ENCODE measurements at places on chromosomes 6 and 20.

GRCh38 chr6:113292646-113293422 is 564.3 kb upstream of the MARCKS start:
- DNase-seq, result no peak

GRCh38 chr6:46510651-46511050 is 19.4 kb upstream of the RCAN2 start:
- peak; percentile 60 for DNase-seq

- peak; percentile 12 for DNase-seq
These were observed 197.7 kb downstream of the FAXC start for GRCh38 chr6:99151634-99152346.

DNA sequence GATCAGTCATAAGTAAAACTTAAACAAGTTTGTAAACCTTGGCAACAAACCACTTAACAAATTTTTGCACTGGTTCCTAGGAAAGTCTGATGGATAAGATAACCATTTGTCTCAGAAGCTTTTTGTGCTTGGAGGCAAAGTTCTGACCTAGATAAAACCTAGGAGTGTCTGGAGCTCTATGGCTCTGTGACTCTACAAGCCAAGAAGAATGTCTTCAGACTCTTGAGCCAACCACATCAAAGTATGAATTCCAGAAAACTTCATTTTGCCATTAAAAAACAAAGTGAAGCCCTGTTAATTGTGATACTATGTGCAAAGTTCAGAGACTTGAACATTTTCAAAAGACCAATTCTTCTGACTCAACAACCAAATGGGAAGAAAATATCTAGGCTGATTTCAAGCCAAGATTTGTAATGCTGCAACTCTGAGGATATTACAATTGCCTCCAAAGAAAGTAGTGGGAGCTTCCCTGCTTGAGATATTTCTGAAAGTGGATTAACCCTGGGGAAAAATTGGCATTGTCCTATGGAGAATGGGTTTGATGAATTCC is 158.1 kb upstream of the FOXQ1 start:
- peak; percentile 25 for DNase-seq

- DNase-seq, result no peak
These were observed 500.8 kb downstream of the PRKN start for GRCh38 chr6:162226803-162227202.

GRCh38 chr6:36612101-36612625 is 18.0 kb downstream of the SRSF3 start:
- no peak for DNase-seq

DNA sequence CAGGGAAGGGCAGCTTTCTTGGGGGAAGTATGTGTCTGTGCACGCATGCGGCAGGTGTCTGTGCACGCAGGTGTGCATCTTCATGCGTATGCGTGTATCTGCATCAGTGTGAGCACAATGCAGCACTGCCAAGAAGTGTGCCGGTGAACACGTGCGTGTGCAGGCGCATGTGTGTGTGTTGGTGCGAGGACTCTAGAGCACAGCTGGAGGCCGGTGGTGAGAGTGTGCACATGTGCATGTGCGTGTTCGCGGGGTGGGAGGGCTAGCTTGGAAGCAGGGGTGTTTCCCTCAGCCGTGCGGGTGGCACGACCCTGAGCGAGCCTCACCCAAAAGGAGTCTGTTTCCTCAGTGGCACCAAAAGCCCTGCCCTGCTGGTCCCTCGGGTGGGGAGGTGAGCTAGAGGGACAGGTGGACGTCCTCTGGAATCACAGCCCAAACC is 7.5 kb downstream of the SLC17A9 start:
- DNase-seq, result no peak

DNA sequence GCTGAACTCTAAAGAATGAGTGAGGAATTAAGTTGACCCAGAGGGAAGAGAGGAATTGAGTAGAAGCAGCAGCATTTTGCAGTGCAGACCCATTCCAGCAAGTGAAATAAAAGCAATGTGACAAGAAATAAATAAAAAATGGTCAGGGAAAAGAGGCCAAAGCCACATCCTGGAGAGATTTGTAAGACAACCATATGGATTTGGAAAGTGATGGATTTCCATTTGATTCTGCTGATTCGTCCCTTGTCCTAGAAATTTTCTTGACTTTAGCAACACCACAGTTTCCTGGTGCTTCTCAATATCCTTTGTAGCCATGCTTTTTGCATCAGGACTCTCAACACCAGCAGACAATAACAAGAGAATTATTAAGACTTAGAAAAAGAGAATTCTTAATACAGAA is 29.8 kb downstream of the ANKEF1 start:
- DNase-seq, result no peak

GRCh38 chr6:4212588-4212987 is 77.2 kb upstream of the ECI2 start:
- no peak for DNase-seq

GRCh38 chr6:53869964-53870363 is 75.2 kb downstream of the LRRC1 start:
- peak; percentile 24 for DNase-seq

DNA sequence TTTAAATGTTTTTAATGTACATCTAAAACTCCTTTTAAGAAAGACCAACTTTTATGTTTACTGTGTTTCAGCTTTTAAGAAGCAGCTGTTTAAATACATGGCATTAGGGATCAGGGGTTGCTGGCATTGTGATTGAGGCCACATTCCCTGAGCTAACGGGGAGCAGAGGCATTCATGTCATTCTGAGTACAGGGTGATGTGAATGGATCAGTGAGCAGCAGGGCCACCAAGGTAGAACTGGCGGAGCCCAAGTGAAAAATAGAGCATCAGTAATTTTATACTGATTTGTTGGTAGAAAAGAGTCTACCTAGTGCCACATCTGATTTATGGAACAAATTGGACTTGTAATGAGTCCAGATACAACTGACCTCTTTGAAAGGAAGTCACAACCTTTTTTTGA is 467.3 kb downstream of the ADGRB3 start:
- DNase-seq, result no peak

GRCh38 chr6:36127462-36128016 is 2.8 kb upstream of the MAPK13 start:
- peak; percentile 98 for DNase-seq

DNA sequence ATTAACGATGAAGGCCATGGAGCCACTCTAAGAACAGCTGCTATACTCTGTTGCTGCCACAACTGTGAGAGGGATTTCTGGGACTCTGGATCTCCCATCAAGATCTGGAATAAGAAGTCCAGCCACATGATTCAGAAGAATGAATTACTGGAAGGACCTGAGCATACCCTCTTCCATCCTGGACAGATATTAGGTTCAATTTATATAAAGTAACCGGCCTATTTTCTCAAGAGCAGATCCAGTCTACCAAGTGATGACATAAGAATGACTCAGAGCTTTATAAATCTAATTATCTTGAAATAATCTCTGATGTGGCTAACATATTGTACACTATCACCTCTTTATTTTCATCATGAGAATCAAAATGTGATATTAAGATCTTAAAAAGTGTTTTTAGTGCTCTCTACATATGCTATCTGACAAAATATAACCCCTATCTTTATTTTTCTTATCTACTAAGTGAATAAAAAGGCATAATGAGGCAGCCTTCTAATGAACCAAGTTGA is 45.1 kb downstream of the COL9A1 start:
- DNase-seq, result peak; percentile 20

DNA sequence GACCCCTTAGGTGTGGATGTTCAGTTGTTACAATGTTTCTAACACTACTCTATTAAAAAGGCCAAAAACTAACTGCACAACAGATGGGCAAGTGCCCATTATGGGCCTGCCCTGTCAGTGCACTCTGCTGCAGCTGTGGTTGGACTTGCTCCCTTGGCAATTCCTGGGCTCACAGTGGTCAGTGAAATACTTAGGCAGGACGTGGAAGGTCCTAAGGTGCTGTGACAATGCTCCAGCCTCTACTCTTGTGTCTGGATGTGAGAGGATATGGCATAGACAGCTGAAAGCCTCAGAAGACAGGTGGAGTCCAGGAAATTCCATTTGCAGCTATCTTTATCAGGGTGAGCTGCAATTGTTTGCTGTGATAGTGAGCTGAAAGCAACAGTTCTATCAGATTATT is 136.5 kb upstream of the OLIG3 start:
- DNase-seq, result no peak

- DNase-seq, result no peak
These were observed 71.0 kb upstream of the FOXO3 start for GRCh38 chr6:108489699-108490098.

DNA sequence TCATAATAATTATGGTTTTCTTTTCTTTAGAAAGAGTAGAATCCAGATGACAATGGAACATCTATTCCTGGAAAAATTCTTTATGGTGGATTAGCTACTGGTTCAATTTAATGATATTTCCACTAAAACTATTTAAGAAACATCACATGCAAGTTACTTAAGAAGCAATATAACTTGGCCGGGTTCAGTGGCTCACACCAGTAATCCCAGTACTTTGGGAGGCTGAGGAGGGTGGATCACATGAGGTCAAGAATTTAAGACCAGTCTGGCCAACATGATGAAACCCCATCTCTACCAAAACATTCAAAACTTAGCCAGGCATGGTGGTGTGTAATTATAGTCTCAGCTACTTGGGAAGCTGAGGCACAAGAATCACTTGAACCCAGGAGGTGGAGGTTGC is 65.9 kb upstream of the SMLR1 start:
- DNase-seq, result no peak

- DNase-seq, result peak; percentile 17
These were observed 1.8 kb upstream of the VIP start for GRCh38 chr6:152748843-152749242.

DNA sequence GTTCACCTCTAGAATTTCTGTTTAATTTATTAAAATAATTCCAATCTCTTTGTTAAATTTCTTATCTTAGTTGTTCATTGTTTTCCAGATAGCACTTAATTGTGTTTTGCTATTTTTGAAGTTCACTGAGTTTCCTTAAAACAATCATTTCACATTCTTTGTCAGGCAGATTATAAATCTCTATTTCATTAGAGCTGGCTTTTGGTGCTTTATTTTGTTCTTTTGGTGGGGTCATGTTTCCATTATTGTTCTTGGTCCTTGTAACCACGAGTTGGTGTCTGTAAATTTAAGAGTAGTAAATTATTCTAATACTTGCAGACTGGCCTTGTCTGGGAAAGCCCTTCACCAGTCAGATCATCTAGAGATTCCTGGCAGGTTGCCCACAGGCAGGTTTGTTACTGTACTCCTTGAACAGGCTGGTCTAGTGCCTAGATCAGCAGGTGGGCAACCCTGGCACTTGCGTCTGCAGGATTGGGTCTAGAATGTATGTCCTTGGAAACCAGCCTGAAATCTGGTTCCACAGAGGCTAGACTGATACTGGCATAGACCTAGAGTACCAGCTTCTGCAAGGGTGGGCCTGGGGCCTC is 110.4 kb downstream of the ADGB start:
- no peak for DNase-seq

- no peak for DNase-seq
These were observed 2.3 kb downstream of the HLA-DQB2 start for GRCh38 chr6:32761072-32761471.

DNA sequence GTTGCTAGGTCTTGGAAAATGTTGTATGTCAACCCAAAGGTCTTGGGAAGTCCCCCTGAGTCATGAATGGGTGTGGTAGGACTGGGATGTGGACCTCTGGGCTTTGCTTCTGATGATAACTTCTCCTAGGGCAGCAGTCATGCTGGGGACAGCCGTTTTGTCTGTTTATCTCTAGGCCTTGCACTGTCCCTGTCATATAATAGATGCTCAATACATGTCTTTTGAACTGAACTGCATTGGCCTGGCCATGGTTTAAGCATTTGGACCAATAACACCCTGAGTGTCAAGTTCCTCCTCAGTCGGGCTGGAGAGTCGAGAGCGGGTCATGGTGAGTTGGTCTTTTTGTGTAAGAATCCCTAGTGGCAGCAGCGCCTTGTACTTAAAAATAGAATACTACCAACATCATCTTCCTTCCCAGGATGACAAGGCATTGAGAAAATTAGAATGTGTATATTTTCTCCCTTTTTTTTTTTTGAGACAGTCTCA is 43.1 kb downstream of the E2F3 start:
- peak; percentile 44 for DNase-seq

DNA sequence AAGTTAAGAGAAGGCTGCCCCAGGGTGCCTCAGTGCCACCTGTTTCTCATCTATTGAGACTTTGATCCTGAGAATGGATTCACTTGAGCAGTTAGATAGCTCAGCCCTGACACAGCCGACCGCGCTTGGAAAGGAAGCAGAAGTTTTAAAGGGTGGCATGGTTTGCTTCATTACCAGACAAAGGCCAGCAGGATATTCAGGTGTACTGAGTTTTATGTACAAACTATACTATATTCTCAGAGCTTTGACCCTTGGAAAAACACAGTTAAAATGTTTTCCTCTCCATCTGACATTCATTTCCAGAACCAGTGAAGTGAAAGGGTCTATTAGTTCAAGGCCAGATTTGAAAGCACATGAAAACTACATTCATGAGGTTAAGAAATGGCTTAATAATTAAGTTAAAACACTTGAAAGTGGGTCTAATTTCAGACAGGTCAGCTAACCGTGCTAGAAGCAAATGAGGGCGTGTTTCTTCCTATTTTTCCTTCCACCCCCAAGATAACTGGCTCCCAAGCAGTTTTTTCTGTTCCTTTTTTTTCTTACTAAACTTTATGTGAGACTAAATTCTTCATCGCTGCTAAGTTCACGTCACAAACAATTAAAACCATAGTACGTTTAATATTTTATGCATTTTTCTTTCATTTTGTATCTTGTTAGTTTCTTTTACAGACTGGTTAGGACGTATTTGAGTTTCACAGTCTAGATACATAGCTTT is 385.3 kb upstream of the SOX4 start:
- no peak for DNase-seq

- DNase-seq, result no peak
These were observed 26.0 kb downstream of the FAM229B start for GRCh38 chr6:112113431-112113830.

DNA sequence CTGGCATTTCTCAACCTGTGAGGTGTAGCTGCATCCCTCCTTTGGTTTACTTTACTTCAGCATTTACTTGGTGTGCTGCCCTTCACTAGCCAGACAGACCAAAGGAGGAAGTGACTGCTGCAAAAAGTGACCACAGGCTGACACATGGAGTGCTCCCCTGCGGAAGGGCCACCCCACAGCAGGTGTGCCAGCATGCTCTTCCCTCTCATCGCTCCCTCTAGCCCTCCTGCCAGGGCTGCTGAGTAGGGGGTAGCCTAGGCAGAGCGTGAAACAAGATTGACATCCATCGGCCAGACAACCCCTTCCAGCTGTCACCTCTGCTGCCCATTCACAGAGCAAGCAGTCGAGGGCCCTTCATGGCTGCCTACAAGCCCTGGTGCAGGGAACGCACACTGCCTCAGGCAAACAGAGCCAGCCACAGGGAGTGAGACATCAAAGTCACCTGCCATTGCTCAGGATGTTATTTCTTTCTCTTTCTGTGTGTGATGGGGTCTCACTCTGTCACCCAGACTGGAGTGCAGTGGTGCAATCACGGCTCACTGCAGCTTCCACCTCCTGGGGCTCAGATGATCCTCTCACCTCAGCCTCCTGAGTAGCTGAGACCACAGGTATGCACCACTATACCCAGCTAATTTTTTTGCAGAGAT is 102.0 kb upstream of the RPS6KA2 start:
- DNase-seq, result peak; percentile 27

DNA sequence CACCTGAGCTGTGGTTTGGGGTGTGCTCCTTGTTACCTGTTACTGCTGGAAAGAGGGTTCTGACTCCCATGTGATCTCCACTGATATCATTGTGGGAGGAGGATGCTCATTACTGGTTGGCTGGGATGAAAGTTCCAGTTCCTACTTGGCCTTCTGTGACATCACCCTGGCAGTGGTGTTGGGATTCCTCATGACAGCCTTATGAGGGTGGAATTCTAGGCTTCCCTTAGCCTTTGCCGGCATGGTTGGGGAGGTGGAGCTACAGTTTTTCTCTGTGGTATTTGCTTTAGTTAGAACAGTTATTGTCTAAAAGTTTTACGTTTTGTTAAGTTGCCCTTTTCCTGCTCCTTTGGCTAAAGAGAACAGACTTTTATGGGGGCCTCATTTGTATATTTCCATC is 112.1 kb downstream of the AFG1L start:
- no peak for DNase-seq

GRCh38 chr6:108243836-108244235 is 17.0 kb downstream of the SNX3 start:
- peak; percentile 8 for DNase-seq

All from M059J (cell line).